ENCODE measurements at places on chromosomes 16 and 17. TPM values are rescaled to one million over a fixed set of nuclear protein-coding genes. Genes with fewer than 3 reads are reported as not detected.

- no peak for DNase-seq
These were observed 18.9 kb downstream of the C16orf90 start for GRCh38 chr16:3476409-3476808.

GRCh38 chr16:69393898-69394849, 8.4 kb upstream of the TERF2 start:
- no peak for DNase-seq

- DNase-seq: no peak
These were observed 53.1 kb downstream of the GAN start for GRCh38 chr16:81367821-81368220.

- DNase-seq: peak; percentile 20
These were observed 2.0 kb downstream of the NCBP3 start for GRCh38 chr17:3843935-3844516.

DNA sequence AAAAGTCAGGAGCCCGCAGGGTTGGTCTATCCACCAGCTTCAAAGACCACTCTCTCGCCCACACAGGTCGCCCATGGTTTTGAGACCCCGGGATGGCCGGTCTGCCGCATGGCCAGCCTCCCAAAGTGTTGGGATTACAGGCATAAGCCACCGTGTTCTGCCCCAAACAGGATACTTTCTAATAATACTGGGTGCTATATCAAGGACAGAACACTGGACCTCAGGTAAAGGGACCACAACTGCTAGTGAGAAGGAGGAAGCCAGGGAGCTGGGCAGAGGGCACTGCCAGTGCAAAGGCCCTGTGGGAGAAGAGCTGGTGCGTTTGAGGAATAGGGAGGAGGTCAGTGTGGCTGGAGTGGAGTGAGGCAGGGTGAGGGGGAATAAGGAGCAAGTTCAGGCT, 34.1 kb downstream of the IL21R start:
- DNase-seq: no peak

- no peak for DNase-seq
These were observed 5.5 kb upstream of the HOXB8 start for GRCh38 chr17:48620461-48621139.

DNA sequence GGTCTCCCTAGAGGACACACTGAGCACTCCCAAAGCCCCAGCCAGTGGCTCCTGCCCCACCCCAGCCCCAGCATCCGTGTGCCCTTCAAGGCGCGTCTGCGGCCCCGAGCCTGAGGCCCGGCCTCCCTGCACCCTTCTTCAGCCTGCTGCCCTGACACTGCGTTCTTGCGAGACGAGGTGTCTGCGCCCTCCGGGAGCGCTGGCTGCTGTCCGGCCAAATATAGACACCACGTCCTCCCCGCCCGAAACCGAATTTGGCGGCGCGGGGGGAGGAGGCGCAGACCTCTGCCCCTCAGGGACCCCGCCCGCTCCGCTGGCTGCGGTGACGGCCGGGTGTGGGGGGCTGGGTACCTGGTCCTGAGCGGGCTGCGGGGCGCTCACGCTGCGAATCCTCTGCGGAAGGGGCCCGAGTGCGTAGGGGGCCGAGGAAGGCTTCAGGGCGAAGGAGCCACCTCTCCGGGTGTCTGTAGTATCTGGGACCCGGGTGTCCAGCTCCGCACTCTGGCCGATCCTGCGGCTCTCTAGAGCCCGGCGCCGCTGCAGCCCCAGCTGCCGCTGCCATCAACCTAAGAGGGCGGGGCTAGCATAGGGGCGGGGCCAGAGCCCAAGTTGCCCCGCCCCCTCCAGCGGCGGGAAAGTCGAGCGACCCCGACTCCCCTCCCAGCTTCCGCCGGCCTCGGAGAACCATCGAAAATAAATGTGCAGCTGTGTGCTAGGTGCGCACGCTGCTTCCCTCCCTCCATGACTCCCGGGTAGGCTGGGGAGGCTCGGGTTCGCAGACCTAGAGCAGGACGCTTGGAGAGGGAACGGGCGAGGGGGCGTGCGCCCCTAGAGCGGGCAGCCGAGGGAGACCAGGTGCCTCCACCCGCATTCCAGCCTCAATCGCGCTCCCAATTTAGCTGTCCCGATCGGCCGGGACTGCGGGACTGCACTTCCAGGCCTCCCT, at the start of gene CORO6:
Gene CORO6 (minus strand): TSS at position 576 of the 946 bp plus-strand sequence. CDS start 1,491 bp downstream, outside the sequence.
- peak; percentile 54 for DNase-seq

DNA sequence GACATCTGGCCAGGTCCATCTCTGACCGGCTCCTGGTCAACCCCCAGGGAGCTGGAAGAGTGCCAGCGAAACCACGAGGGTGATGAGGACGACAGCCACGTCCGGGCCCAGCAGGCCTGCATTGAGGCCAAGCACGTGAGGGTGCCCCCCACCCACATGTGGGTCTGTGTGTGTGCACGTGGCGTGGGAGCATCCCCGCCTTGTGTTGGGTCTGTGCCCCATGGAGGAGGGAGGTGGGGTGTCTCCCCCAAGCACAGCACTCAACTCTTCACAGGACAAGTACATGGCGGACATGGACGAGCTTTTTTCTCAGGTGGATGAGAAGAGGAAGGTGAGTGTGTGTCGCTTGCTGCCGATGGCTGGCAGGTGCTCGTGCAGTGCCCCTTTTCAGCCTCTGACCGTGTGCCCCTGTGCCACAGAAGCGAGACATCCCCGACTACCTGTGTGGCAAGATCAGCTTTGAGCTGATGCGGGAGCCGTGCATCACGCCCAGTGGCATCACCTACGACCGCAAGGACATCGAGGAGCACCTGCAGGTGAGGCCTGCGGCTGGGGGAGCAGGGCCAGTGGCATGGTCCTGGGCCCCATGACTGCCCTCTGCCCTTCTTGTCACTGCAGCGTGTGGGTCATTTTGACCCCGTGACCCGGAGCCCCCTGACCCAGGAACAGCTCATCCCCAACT, 1.7 kb downstream of the STUB1 start:
- DNase-seq: peak; percentile 70

GRCh38 chr16:49461517-49461951, 87.9 kb downstream of the C16orf78 start:
- no peak for DNase-seq

GRCh38 chr17:68674029-68674925, 73.1 kb upstream of the FAM20A start:
- no peak for DNase-seq

GRCh38 chr17:74872313-74873036, at the start of gene FDXR:
Gene FDXR, minus strand, starts transcription at chr17:74872994. Its CDS starts 50 bp downstream, at chr17:74872944.
- no peak for DNase-seq

DNA sequence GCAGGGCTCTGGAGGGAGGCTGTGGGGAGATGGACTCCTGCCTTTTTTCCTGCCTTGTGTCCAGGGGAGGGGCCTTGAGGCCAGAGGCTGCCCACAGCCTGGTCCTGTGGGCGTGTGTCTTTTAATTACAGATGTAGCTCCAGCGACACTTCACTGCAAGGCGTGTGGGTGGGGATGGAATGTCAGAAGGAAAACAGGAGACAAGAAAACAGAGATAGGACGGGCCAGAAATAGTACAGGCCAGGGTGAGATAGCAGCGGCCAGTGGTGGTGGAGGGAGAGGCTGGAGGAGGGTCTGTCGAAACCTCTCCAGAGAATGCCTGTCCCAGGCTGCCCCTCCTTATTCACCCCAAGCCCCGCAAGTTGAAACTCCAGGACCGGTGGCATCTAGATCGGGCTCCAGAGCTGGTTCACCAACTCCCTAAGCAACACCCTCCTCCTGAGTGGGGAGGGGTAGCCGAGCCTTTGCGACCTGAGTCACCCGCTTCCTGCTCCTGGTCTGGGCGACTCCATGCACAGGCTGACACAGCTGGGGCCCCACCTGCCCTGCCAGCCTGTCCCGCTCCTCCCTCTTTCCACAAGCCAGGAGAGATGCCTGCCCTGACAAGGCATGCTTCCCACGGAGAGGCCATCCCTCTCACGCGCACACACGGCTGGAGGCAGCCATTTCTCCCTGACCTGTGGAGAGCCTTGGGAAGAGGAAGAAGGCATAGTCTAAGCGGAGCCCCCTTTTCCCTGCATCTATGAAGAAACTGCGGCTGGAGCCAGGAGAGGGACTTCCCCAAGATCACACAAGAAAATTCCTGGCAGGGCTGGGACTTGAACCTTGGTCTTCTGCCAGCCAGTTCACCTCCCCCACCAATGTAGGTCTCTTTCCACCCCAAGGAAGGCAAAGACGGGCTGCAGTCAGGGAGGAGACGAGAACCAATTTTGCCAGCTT, 6.6 kb upstream of the JUP start:
- DNase-seq: peak; percentile 74

DNA sequence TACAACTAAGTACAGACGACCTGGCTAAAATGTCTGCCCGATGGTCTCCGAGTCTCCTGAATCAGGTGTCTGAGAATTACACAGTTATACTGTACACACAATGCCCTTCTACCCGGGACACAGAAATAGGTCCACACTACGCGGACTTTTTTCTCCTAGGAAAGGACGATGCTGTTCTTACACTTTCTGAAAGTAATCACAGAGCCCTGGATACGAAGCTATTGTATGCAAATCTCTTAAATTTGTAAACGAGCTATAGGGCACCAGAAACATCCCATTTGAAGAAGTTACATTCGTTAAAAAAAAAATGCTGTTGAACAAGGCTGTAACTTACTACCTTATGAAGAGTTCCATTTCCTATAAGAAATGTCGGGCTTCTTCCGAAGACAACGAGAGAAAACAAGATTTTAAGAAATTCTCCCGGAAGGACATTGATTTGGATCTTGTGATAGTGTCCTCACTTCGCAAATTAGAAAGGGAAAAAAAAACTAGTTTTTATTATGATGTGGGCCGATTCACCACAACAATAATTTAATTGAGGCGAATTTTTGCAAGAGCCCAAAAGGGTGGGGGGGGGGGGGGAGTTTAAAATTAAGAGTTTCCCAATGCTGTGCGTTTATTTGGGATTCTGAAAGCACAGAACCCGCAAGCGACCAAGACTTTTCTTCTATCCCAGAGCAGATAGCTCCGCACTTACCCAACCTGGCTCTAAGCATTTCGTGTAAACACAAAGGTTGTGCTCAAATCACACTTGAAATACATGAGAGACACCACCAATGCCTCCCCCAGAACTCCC, 1.5 kb upstream of the SOX9 start:
- no peak for DNase-seq

Gene RNFT1
- 25.4 TPM for total RNA-seq

Gene CCDC200
- not detected for total RNA-seq
